Activated CD4-positive, alpha-beta T cell treated with anti-CD3 and anti-CD28 coated beads, Interleukin-2, amount 50 U/mL, for 24 hours (primary cell): ENCODE measurements at places on chromosomes 11 and 22.

DNA sequence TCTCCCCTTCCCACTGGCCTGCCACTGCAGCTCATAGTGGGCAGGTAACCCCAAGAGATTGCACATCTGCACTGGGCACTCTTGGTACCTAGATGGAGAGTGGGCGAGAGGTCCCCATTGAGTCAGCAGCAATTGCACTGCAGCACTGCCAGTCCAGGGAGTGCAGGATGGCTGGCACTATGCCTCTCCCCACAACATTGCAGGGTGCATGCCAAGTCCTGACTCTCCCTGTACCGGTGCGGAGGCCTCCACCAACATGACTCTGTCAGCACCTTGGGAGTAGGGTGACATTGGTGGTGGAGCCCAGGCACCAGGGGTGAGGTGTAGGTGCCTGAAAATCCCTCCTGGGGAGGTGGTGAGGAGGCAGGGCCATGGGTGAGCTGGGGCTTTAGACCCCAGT is 82.2 kb downstream of the TRAF6 start:
- DNase-seq, result no peak

- DNase-seq, result no peak
Observed at GRCh38 chr22:36907253-36908195, 5.9 kb upstream of the CSF2RB start.

GRCh38 chr11:36407356-36407755 is 102.7 kb downstream of the TRAF6 start:
- no peak for DNase-seq

DNA sequence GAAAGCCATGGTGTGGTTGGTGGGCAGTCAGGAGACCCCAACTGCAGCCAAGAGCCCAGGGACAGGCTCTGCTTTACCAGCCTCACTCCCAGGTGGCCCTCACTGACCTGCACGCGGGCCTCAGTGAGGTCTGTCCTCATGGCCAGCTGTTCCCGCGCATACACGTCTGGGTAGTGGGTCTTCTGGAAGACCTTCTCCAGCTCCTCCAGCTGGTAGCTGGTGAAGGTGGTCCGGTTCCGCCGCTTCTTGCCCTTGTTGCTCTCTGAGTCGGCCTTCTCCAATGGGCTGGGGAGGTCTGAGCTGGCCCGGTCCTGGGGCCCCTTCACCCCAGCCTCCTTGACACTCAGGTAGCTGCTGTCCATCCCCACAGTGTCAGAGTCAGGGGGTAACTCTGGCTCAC is 34.7 kb downstream of the ALX4 start:
- DNase-seq, result no peak

DNA sequence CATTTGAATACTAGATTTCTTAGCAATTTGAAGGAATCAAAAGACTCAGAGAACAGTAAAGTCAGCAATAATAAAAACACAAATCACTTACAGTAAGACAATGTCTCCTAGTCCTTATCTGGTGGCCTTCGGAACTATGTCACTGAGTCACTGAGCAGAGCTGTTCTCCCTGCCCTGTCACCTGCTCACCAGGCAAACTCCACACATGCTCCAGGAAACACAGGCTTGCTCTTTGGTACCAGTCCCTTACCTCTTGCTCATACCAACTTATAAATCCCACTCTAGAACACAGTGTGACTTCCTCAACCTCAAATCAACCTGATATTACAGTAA is 81.1 kb upstream of the CHRM4 start:
- no peak for DNase-seq

- no peak for DNase-seq
Observed at GRCh38 chr11:125554038-125554437, 15.2 kb upstream of the EI24 start.

DNA sequence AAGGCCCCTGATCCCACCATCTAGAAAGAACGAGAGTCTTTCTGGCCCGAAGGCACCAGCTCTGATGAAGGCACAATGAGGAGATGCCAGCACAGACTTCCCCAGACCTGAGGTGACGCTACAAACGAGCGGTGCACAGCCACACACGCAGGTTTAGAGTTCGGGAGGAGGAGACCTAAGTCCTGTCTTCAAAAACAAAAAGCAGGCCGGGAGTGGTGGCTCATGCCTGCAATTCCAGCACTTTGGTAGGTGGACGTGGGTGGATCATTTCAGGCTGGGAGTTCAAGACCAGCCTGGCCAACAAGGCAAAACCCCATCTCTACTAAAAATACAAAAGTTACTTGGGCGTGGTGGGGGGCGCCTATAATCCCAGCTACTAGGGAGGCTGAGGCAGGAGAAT is 9.5 kb downstream of the LTO1 start:
- no peak for DNase-seq

DNA sequence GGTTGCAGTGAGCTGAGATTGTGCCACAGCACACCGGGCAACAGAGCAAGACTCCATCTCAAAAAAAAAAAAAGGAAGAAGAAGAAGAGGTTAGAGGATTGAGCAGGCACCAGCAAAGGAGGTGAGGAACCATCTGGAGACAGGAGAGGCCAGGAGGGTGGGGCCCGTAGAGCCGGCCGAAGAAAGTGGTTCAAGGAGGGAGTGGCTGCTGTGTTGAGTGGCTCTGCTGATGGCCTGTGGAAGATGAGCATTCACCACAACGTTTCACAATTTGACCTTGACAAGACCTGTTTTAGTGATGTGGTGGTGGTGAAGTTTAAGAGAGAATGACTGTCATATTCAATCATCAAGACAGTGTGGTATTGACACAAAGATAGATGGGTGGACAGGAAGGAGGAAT is 6.8 kb upstream of the CTSD start:
- no peak for DNase-seq

GRCh38 chr11:45432100-45432499 is 146.0 kb upstream of the SYT13 start:
- no peak for DNase-seq

DNA sequence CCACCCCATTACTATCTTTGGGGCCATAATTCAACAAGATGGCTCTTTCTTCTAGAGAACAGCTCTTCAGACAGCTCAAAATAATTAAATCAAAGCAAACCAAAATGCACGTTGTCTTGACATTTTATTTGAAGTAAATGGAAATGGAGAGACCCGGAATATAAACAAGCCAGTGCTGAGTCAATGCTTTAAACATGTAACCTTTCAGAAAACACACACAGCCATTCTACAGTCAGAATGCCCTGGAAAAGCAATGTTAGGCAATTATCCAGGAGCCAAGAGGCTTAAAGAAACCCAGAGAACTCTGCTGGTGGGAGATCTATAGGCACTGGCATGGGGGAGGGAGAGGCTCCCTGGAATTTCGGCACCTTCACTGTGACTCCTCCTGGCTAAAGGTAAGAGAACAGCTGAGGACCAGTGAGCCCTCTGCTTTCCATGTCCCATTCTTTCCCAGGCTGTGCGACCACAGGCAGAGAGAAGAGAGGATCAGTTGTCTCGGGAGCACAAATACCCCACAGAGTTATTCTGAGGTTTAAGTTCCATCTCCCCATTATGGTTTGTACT is 254.0 kb upstream of the CCDC90B start:
- no peak for DNase-seq

DNA sequence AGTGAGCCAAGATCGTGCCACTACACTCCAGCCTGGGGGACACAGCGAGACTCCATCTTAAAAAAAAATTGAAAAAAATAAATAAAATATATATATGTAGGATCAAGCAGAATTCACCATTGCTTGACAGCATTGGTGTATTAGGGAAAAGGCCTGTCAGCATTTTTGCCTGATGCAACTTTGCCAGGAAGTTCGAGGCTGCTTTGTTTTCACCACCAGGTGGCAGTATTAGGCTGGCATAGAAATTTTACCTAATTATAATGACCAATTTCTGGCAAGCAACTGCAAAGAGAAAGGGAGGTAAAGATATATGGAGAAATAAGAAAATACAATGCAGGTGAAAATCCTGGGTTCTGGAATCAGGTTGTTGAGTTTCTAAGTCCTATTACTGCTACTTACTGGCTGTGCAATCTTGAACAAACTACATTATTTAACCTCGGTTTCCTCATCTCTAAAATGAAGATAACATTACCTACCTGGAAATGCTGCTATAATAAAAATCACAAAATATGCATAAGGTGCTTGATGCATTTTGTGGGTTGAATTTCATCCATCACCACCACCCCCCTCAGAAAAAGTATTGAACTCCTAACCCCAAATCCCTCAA is 24.7 kb downstream of the LAYN start:
- peak; percentile 28 for DNase-seq

GRCh38 chr11:59773083-59773440 is 17.9 kb downstream of the STX3 start:
- no peak for DNase-seq

DNA sequence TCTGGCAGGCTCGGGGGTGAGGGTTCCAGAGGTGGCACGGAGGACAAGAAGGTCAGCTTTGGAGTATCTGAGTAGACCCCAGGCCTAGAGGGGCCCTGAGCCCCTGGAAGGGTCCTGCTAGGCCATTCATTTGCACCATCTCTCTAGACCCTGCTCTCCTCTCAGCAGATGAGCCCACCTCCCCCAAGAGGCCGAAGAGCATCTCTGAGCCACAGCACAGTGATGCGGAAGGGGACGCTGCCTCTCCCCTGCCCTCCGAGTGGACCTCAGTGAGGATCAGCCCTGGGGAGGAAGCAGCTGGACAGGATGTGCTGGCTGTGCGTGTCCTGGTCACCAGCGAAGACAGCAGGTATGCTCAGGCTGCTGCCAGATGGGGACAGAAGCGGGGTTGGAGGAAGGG is 101.6 kb upstream of the PARVA start:
- DNase-seq, result no peak

- DNase-seq, result no peak
Observed at GRCh38 chr22:46238541-46238940, 11.6 kb downstream of the CDPF1 start.

GRCh38 chr11:10916665-10917064 is 58.8 kb upstream of the ZBED5 start:
- DNase-seq, result no peak

- DNase-seq, result no peak
Observed at GRCh38 chr11:82974135-82974534, 72.6 kb downstream of the DDIAS start.

GRCh38 chr11:59158206-59159068 is 13.5 kb upstream of the DTX4 start:
- peak; percentile 28 for DNase-seq

- no peak for DNase-seq
Observed at GRCh38 chr11:61762798-61763197, 10.4 kb downstream of the MYRF start.

DNA sequence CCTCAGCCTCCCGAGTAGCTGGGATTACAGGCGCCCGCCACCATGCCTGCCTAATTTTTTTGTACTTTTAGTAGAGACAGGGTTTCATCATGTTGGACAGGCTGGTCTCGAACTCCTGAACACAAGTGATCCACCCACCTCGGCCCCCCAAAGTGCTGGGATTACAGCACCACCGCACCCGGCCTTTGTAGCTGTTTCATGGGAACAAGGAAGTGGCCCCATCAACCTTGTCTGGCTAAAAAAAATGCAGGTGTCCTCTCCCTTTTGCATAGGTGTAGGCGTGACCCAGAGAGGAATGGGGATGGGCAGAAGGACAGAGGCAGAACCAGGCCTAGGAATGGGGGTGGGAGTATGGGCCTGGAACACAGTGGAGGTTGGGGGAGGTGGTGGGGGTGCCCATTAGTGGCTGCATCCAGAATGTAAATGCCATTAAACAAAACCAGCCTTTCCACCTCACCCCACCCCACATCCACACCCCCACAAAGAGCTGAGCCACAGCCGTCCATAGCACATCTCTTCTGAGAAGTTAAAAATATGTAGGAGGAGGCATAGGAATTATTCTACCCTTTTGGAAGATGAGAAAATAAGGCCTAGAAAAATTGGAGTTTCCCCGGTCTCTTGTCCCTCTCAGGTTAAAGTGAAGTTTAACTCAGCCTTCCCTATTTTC is 22.8 kb upstream of the SCGB1A1 start:
- DNase-seq, result no peak

DNA sequence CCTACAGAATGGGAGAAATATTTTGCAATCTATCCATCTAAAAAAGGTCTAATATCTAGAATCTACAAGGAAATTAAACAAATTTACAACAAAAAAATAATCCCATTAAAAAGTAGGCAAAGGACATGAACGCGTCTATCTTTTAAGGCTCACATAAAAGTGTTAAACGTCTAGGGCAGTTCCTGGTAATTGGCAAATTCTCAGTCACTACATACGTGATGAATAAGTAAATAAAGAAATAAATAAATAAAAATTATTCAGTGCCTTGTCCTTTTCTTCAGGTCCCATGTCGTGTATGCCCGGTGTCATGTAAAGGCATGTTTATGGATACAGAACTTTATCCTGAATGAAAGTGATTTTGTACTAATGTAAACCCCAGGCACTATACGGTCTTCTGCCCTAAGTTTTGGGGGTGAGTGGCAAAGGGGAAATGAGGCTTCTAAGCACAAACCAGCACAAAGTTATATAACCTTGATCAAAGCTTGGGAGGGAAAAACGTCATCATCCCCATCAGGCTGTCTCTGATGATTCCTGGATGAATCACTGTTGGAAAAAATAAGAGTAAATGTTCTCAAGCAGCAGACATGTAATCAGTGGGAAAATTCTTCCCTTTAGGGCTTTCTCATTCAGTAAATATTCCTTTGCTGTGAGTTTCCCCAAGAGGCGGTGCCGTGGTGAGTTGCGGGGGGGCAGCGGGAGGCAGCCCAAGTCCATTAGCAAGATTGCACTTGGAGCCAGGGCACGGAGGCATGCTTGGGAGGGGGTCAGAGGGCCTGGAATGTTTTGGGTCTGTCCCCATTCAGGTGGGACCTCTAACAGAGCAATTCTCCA is 30.4 kb upstream of the MICAL2 start:
- DNase-seq, result no peak

- no peak for DNase-seq
Observed at GRCh38 chr11:120020981-120021380, 116.9 kb downstream of the TRIM29 start.

- no peak for DNase-seq
Observed at GRCh38 chr11:6253197-6253596, 6.4 kb upstream of the CCKBR start.

DNA sequence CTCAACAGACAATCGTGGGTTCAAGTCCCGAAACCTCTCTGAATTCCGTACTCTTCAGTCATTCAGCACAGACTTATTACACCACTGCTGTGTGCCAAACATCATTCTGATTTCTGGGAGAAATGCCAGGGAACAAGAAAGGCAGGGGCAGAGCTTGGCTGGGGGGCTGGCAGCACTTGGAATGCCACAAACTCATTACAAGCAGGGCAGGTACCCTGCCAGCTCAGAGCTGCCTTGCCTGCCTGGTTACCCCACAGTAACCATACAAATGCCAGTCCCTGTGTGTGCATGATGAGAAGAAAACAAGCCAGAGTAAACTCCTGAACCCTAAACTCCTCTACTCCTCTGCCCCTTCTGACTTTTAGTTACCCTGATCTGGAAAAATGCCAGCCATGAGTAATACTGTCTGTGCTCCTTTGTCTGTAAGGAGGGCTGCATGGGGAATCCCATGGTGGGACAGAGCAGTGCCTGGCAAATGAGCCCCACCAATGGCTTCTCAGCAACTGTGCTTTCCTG is 6.9 kb upstream of the RAD9A start:
- no peak for DNase-seq

GRCh38 chr11:31619980-31620379 is 110.4 kb downstream of the ELP4 start:
- no peak for DNase-seq

DNA sequence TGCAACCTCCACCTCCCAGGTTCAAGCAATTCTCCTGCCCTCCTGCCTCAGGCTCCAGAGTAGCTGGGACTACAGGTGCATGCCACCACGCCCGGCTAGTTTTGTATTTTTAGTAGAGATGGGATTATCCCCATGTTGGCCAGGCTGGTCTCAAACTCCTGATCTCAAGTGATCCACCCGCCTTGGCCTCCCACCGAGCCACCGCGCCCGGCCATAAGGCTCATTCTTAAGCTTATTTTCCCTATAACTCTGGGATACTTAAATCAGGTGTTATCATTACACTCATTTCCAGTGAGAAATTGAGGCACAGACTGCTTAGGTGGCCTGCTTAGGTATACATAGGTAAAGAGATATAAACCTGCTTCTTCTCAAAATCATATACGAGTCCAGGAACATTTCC is 188.3 kb upstream of the MTNR1B start:
- no peak for DNase-seq
